ENCODE measurements at places on chromosomes 1 and 21. TPM values are rescaled to one million over a fixed set of nuclear protein-coding genes. Genes with fewer than 3 reads are reported as not detected.
A peak's percentile ranks its signal among the peaks of the same experiment; 100 is the strongest.

DNA sequence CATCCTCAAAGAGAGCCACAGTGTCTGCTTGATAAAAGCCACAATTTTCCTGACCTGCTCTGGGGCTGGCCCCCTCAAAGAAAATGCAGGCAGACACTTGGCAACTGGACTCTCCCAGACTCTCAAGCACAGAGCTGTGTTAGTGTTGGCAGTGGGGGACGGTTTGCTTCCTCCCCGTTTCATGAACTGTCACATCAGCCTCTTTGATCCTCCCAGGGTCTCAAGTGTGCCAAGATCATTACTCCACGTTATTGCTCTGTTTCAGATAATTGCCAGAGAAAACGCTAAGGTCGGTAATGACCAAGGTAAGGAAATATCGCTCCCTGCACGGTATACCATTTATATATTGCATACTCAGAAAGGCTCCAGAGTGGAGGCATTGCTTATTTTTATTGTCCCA, 138.8 kb downstream of the NTMT2 start:
- no peak overlapping the region for H3K27ac ChIP-seq
- no peaks in the 10 kb centered on the region for H3K27me3 ChIP-seq
- H3K4me3 ChIP-seq, result no peak overlapping the region
- no peak for DNase-seq
- H3K4me1 ChIP-seq, result no peaks in the 10 kb centered on the region
- no peaks in the 10 kb centered on the region for H3K36me3 ChIP-seq

DNA sequence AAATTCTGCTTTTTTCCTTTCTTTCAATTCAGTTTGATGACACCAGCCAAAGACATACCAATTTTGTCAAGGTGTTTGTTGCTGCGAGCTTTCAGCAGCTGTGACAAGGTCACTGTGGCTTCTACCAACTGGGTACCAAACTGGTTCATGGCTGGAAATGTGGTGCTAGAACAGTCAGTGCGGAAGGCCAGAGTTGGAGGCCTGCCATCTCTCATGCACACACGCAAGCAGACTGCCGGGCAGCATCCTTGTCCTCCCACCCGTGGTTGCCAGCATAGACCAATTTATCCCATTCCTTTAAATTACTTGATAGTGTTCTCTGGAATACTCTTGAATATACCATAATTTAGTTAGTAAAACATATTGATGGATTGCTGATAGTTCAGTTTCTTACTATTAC, 79.9 kb upstream of the GPR52 start:
- H3K27me3 ChIP-seq, result no peaks in the 10 kb centered on the region
- no peak overlapping the region for H3K27ac ChIP-seq
- H3K4me1 ChIP-seq, result no peaks in the 10 kb centered on the region
- no peak overlapping the region for H3K4me3 ChIP-seq
- H3K36me3 ChIP-seq, result peaks cover 8% of the 10 kb centered on the region

- no peak overlapping the region for H3K27ac ChIP-seq
- no peak for DNase-seq
- no peak overlapping the region for H3K4me3 ChIP-seq
- H3K4me1 ChIP-seq, result no peaks in the 10 kb centered on the region
These were observed 69.9 kb downstream of the TNFSF4 start for GRCh38 chr1:173137107-173137706.

- no peaks in the 10 kb centered on the region for H3K27me3 ChIP-seq
- DNase-seq, result no peak
- H3K4me3 ChIP-seq, result peak overlapping the region; percentile 45
- peaks cover 17% of the 10 kb centered on the region for H3K4me1 ChIP-seq
These were observed 1.2 kb downstream of the SCMH1 start for GRCh38 chr1:41240781-41241353.

- H3K27me3 ChIP-seq, result no peaks in the 10 kb centered on the region
- H3K4me3 ChIP-seq, result peak overlapping the region; percentile 75
- H3K36me3 ChIP-seq, result no peaks in the 10 kb centered on the region
- H3K27ac ChIP-seq, result peak overlapping the region; percentile 51
- DNase-seq, result no peak
These were observed 46.7 kb downstream of the H3-3A start for GRCh38 chr1:226108935-226109828.

GRCh38 chr1:243598433-243598832, 251.6 kb downstream of the AKT3 start:
- H3K27me3 ChIP-seq, result no peaks in the 10 kb centered on the region
- H3K27ac ChIP-seq, result no peak overlapping the region
- peaks cover 14% of the 10 kb centered on the region for H3K4me1 ChIP-seq
- H3K4me3 ChIP-seq, result no peak overlapping the region
- H3K36me3 ChIP-seq, result no peaks in the 10 kb centered on the region

DNA sequence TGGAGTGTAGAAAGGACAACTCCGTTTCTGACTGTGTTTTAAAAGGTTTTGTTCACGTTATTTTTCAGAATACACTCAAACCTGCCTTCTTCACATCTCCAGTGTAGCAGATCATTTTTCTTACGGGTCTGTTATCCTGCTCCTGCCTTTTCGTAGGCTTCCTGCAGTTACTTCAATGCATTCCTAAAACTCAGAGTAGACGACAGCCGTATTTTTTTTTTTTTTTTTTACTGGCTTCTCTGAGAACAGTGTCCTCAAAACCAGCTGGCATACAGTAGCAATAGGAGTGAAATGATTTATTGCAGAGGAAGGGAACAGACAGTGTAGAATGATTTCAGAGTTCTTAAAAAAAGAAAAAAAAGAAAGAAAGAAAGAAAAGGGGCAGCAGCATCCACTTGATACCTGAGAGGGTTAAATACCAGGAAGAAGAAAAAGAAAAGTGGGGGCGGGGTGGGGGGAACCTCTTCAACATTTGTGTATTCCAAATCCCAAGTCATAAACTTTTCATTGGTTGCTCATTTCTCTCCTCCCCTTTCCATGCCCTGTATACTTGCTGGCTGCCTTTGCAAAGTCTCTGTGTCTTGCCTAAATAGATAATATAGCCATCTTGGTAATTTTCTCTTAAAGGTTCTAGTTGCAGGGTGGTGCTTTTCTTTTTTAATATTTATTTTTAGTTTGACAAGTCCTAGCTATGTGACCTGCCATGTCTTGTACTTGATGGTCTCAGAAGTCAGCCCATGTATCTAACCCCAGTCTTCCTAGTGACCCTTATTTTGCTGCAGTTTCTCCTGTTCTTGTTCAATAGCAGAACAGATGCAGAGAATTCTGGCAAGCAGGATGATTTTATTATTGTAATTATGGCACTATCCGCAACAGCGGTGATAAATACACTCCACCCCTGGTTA, 2.8 kb downstream of the TGFB2 start:
- peaks cover 3% of the 10 kb centered on the region for H3K27me3 ChIP-seq
- H3K27ac ChIP-seq, result no peak overlapping the region
- no peak overlapping the region for H3K4me3 ChIP-seq
- H3K4me1 ChIP-seq, result peaks cover 6% of the 10 kb centered on the region

- peaks cover 5% of the 10 kb centered on the region for H3K4me1 ChIP-seq
- H3K27ac ChIP-seq, result no peak overlapping the region
- no peaks in the 10 kb centered on the region for H3K36me3 ChIP-seq
These were observed 11.8 kb downstream of the CD101 start for GRCh38 chr1:117013309-117013858.

DNA sequence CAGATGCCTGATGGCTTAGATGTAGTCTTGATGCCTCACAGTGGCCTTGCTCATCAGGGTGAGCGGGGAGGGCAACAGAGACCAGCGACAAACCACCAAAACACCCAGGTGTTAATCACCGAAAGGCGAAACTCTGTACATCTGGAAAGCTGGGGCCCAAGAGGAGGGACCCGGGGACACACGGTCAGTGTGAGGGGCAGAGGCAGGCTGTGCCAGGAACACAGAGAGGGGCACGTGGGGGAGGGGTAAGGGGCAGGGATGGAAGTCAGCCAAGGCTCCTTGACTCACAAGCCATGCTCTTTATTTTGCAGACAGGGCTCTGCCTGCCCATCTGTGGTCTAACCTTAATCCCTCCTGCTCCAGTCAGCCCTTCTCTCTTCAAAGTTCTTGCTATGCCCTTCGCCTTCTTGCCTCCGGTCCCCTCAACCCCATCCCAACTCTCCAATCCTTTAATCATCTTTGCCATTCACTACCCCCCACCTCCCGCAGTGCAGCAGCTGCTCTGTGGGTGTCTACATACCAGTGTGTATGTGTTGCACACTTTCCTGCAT, 4.3 kb downstream of the MEF2D start:
- H3K4me3 ChIP-seq, result peak overlapping the region; percentile 92
- H3K27ac ChIP-seq, result peak overlapping the region; percentile 59
- H3K36me3 ChIP-seq, result 0 out of 2 replicates have a peak, but pooled peaks cover 2% of the 10 kb centered on the region
- DNase-seq, result no peak
- H3K27me3 ChIP-seq, result no peaks in the 10 kb centered on the region
- peaks cover 59% of the 10 kb centered on the region for H3K4me1 ChIP-seq

LENEP gene
- total RNA-seq, result 0.40 TPM

DNA sequence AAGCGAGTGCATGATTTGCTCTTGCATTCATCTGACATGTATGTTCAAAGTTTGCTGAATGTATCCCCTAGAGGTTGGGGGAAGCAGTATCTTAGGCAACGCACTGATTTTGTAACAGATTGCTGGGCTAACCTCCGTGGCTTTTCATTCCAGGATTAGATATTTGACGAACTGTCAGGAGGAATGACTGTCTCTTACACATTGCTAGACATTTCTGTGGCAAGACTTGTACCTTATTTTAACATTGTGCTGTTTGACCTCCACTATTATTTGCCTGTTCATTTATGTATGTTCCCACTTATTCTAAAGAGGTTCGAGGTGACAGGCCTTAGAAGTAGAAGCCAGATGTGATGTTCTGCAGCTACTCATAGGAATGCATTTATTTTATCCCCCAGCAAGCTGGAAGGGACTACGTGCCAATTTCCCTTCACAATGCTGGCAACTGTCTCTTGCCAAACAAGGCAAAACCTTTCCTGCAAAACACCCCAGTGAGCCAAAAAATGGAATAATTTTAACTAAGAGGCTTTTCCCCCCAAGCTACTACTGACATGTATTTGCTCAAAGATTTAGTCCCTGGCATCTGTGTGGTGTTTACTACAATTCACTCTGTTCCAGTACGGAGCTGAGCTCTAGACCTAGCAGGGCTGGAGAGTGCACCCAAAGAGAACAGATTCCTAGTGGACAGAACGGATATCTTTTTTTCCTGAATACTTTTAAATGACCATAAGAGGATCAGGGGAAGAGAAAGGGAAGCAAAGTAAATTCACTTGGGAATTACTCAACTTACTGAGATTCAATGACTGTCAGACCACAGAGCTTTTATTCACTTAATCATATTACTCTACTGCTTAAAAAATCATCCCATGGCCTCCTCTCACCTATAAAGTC, 646.2 kb downstream of the SMYD3 start:
- no peaks in the 10 kb centered on the region for H3K27me3 ChIP-seq
- no peak overlapping the region for H3K27ac ChIP-seq
- H3K4me1 ChIP-seq, result no peaks in the 10 kb centered on the region
- DNase-seq, result no peak
- H3K4me3 ChIP-seq, result no peak overlapping the region

- H3K27me3 ChIP-seq, result no peaks in the 10 kb centered on the region
- no peak overlapping the region for H3K4me3 ChIP-seq
- H3K4me1 ChIP-seq, result no peaks in the 10 kb centered on the region
- no peaks in the 10 kb centered on the region for H3K36me3 ChIP-seq
These were observed 10.9 kb upstream of the C4BPB start for GRCh38 chr1:207077470-207078377.

GRCh38 chr1:30126848-30127247, 596.5 kb downstream of the MATN1 start:
- no peaks in the 10 kb centered on the region for H3K27me3 ChIP-seq
- no peak overlapping the region for H3K27ac ChIP-seq
- no peak overlapping the region for H3K4me3 ChIP-seq
- no peaks in the 10 kb centered on the region for H3K4me1 ChIP-seq

- no peak for DNase-seq
- H3K36me3 ChIP-seq, result no peaks in the 10 kb centered on the region
- peaks cover 3% of the 10 kb centered on the region for H3K27me3 ChIP-seq
- H3K4me1 ChIP-seq, result no peaks in the 10 kb centered on the region
- no peak overlapping the region for H3K4me3 ChIP-seq
These were observed 5.7 kb downstream of the F3 start for GRCh38 chr1:94535879-94536278.

PADI2 gene
- total RNA-seq, result 0.18 TPM

AMY2A gene
- 0.35 TPM for total RNA-seq

DNA sequence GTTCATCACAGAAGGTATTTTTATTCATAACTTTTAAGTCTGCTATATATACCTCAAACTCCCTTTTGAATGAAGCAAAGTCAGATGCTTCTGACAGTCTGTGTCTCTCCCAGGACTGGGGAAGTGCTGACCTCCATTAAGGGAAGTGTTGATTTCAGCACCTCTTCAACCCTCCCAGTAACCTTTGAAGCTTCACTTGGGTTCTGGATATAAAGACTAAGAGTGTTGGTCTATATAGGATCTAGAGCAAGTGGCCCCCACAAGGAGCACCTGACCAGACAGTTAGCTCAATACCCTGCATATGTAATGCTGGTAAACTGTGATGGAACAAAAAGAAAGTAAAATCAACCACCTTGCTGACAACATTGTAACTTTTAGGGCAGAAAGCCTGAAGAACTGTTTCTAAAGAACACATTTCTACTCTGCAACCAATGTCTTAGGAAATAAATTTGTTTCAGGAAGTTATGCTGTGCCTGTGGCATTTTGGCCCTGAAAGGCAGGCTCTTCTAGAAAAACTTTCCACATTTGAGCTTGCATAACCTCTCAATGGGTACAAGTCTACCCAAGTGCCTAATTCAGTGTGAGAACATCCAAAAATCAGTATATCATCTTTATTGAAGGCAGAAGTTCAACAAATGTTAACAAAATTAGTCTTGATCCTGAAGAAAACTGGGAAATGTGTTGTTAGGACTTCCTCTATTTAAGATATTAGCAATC, 865 bp upstream of the PTPN22 start:
- peak overlapping the region; percentile 14 for H3K4me3 ChIP-seq
- H3K4me1 ChIP-seq, result peaks cover 45% of the 10 kb centered on the region
- no peaks in the 10 kb centered on the region for H3K27me3 ChIP-seq
- H3K36me3 ChIP-seq, result no peaks in the 10 kb centered on the region

ERG gene
- total RNA-seq, result not detected

- no peak for DNase-seq
- H3K36me3 ChIP-seq, result no peaks in the 10 kb centered on the region
- no peak overlapping the region for H3K27ac ChIP-seq
- no peak overlapping the region for H3K4me3 ChIP-seq
- H3K27me3 ChIP-seq, result no peaks in the 10 kb centered on the region
- H3K4me1 ChIP-seq, result peaks cover 5% of the 10 kb centered on the region
These were observed 32.9 kb upstream of the RASAL2 start for GRCh38 chr1:178060789-178061556.

All from GM12878 (cell line).